ENCODE measurements at places on chromosomes 6 and 20.

- no peak for DNase-seq
Observed at GRCh38 chr6:89997456-89998445, 103.5 kb downstream of the GJA10 start.

GRCh38 chr6:14645221-14645620, 527.6 kb downstream of the CD83 start:
- DNase-seq, result no peak

- no peak for DNase-seq
Observed at GRCh38 chr20:3633913-3634478, 29.2 kb downstream of the GFRA4 start.

- DNase-seq, result no peak
Observed at GRCh38 chr6:44042261-44042988, 84.8 kb downstream of the MRPL14 start.

DNA sequence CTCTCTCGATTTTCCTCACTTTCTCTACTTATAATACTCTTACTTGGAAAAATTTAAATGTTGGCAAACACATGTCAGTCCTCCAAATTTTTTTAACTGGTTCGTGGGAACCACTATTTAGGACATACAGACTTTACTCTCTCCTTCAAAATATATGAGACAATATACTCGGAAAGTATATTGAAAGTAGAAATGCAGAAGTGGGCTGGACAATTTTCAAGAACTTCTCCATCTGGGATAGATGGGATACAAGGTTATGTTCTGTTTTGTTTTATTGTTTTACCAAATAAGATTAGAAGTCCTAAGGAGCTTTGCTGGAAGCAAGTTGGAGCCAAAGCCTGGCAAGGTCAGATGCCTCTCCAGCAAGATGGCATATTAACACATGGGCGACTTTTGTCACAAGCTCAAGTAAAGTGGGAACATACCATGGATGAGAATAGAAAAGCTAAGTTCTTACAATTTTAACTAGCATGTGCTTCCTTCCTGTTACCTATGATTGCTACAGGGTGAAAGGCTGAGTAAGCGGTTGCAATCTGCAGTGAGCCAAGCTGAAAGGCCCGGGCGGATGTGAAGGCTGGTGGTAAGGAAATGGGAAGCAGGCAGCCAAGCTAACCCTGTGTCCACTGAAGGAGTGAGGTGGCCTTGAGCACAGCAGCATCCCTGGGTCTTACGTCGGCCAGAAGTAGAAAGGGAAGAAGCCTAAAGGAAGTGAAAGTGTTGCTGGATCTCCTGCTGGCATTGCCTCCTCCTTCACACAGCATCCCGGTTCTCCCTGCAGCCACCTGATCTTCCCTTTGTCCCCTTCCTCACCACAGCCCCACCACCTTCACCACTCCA, 7.1 kb downstream of the MAP3K5 start:
- no peak for DNase-seq

- no peak for DNase-seq
Observed at GRCh38 chr6:137762168-137763090, 104.6 kb upstream of the TNFAIP3 start.

DNA sequence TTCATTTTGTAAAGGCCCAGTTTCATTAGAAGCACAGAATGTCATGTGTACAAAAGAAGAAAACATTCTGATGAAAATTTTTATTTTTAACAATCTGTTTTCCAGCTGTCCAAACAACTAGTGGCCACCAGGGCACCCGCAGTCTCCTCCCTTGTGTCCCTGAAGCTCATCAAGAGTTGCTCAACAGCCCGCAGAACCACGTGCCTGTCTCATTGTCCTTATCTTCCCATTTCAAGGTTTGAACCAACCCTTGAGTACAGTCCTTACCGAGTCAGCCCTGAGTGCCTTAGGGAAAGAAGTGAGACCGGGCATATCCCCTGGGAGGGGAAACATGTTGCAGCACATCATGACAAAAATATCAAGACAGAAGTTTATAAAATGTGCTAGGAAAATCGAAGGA, 15.9 kb upstream of the ZNF133 start:
- no peak for DNase-seq

GRCh38 chr20:54485631-54486030, 10.2 kb downstream of the DOK5 start:
- DNase-seq, result no peak

GRCh38 chr6:24691550-24691949, 24.7 kb downstream of the ACOT13 start:
- no peak for DNase-seq

GRCh38 chr20:23928788-23929187, 49.2 kb upstream of the CST5 start:
- DNase-seq, result no peak

DNA sequence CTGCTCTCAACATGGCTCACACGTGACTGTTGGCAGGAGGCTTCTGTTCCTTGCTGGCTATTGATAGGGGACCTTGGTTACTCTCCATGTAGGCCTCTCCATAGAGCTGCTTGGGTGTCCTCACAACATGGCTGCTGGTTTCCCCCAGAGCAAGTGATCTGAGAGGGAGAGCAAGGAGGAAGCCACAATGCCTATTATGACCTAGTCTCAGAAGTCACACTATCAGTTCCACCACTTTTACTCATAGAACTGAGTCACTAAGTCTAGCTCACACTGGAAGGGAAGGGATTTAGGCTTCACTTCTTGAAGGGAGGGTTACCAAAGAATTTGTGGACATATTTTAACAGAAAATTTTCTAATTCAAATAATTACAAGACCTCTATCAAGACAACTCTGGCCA, 8.7 kb upstream of the NOP56 start:
- no peak for DNase-seq

DNA sequence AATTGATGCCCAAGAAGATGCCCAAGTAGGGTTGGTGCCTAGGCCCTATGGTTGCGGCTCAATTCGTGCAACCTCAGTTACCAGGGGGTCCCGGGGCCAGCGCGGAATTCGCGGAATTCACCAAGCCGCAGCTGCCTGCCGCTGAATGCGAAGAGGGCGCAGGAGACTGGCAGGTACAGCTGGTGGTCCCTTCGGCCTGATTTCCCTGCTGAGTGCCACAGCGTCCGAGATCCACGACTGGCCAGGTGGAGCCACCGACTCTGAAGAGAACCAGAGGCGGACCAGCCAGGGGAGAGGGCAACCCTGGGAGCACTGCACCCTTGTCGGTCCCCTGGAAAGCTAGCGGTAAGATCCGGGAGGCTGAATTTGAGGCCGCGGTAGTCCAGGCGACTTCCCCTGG, 6.8 kb upstream of the TFAP2D start:
- DNase-seq, result no peak

- peak; percentile 79 for DNase-seq
Observed at GRCh38 chr20:49306903-49307620, 29.2 kb upstream of the ZNFX1 start.

DNA sequence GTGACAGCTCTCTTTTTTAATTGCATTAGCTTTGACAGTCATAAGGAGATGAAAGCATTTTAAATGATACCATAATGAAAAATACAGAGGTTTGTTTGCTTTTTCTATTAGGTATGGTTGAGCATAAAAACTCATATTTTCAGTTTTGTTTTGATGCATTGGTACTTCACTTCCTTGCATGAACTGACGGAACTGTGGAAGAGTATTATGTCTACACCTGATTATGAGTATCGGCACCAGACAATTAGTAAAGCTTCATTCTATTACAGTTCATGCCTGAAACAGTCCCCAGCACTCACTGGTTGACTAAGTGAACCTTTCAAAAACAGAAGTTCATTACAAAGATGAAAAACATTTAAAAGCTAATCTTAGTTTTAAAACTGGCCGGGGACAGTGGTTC, 593.0 kb downstream of the GRIK2 start:
- DNase-seq, result no peak

- DNase-seq, result no peak
Observed at GRCh38 chr6:96812077-96812703, 25.1 kb downstream of the GPR63 start.

GRCh38 chr6:37783856-37784584, 35.5 kb upstream of the ZFAND3 start:
- peak; percentile 20 for DNase-seq

GRCh38 chr6:27251606-27252251, 4.2 kb downstream of the PRSS16 start:
- DNase-seq, result peak; percentile 94

DNA sequence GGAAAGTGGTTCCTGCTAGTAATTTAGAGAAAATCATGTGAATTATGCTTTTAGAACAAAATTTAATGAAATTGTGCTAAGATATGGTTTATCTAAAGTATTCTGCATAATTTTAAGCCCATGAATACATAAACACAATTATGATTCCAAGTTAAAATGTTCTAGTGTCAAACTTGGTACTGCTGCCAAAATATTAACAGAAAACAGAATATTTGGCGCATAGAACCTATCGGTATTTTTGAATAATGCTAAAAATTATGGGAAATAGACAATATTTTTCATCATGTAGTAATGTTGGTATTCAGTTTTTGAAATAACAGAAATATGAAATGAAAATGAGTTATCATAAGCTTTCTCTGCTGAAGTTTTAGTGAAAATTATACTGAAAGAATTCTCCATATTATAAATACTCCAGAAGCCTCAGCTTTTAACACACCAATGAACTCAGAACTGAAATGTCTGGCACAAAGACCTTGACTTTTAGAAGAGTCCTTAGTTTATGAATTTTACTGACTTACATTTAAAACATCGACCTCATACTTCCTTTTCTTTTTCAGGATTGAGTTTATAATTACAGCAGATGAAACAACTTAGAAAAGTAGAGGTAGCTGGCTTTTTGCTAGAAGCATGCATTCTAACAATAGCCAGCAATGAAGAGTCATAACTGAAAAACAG, 1192.3 kb upstream of the GJE1 start:
- no peak for DNase-seq

- no peak for DNase-seq
Observed at GRCh38 chr6:42171813-42172581, 1.2 kb upstream of the GUCA1A start.

- no peak for DNase-seq
Observed at GRCh38 chr20:9884666-9885065, 45.8 kb upstream of the PAK5 start.

DNA sequence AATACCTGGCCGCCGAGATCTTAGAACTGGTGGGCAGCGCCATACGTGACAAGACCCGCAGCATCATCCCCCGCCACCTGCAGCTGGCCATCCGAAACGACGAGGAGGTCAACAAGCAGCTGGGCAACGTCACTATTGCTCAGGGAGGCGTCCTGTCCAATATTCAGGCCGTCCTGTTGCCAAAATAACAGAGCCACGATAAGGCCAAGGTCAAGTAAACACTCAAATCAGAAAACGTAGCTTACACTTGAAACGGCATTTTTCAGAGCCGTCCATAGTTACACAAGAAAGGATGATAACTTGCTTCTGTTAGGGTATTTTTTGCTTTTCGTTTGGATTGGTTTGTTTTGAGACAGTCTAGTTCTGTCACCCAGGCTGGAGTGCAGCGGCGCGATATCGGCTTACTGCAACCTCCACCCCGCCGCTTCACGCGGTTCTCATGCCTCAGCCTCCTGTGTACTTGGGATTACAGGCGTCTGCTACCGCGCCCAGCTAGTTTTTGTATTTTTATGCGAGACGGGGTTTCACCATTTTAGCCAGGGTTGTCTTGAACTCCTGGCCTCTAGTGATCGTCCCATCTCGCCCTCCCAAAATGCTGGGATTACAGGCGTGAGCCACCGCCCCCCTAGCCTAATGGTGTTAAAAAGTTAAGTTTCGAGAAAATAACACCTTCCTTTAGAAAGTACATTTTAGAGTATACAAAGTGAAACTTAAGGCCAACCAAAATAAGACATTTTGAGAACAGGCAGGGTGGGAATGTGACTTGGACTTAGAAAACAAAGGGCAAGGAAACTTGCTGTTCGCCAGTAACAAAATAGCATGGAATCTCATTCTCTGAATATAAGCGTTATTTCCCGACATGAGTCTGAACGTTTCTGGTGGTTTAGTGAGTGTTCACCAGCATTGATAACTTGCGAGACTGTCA, 42.8 kb upstream of the HFE start:
- no peak for DNase-seq

- DNase-seq, result no peak
Observed at GRCh38 chr6:18640754-18641153, 253.6 kb downstream of the RNF144B start.

DNA sequence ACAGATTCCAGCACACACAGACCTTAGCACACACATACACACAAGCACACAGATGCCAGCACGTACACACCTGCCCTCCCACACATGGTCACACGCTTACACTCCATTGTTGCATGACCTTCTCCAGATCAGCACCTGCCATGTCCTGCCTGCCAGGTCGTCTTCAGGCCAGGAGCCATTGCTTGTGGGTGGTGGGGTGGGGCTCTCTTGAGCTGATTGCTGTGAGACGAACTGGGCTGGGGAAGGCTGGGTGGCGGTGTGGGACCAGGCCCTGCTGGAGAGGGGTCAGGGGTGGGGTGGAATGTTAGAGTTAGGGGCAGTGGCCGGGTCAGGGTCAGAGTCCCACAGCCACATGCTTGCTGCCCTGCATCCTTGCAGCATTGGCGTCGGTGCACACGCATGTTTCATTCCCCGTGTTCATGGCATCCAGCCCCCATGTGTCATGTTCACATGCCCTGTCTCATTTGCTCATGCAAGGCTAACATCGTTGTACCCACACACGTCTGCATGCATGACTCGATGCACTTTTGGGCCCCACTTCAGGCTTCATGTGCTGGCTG, 6.5 kb upstream of the NPBWR2 start:
- no peak for DNase-seq

DNA sequence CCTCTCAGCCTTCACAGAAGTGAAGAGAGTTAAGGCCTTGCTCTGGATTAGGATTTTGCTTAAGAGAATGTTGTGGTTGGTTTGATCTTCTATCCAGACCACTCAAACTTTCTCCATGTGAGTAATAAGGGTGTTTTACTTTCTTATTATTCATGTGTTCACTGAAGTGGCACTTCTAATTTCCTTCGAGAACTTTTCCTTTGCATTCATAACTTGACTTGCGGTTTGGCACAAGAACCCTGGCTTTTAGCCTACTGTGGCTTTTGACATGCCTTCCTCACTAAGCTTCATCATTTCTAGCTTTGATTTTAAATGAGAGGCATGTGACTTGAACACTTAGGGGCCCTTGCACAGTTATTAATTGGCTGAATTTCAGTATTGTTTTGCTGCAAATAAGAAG, 166.1 kb upstream of the OPRM1 start:
- DNase-seq, result no peak

DNA sequence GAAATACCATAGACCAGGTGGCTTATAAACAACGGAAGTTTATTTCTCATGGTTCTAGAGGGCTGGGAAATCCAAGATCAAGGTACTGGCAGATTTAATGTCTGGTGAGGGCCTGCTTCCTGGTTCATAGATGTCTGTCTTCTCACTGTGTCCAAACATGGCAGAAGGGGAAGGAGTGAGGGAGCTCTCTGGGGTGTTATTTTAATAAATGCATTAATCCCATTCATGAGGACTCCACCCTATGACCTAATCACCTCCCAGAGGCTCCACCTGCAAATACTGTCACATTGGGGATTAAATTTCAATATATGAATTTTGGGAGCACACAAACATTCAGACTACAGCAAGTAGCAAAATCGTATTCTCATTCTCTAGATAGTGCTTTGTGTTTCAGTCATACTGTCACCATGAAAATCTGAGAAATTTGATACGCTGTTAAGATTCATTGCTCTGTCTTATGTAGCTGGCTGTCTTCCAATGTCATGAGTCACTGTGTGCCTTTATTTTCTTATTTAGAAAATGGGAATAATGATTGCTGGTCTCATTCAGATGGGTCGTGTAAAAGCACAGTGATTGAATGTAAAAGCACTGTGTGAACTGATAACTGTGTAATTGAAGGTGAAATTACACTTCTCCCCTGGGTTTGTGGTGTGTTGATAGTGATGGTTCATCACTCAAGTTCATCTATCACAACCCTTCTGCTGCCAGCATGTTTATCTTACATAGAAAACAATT, 8.9 kb upstream of the ERVFRD-1 start:
- no peak for DNase-seq

- peak; percentile 91 for DNase-seq
Observed at GRCh38 chr20:58481481-58482021, 33.6 kb downstream of the APCDD1L start.

Measured in D341Med (cell line).